ENCODE measurements at places on chromosomes 2 and 18.

DNA sequence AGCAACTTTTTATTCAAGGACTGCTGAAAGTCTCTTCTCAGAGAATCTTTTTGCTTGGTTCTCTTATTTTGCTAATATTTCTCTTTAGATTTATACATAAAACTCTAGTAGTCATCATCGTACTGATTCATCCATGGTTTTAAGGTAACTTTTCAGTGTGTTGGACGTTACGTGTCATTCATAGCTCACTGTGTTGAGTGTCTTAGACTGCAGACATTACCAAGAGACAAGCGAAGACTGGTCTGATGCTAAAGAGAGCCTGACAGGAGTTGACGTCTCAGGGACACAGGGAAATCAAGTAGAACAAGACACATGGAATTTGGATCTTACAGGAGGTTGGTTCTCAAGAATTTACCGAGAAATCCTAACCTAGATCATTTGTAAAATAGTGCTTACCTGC, 25.5 kb downstream of the RBM44 start:
- DNase-seq: no peak

GRCh38 chr2:42238644-42239288, 69.6 kb downstream of the EML4 start:
- no peak for DNase-seq

DNA sequence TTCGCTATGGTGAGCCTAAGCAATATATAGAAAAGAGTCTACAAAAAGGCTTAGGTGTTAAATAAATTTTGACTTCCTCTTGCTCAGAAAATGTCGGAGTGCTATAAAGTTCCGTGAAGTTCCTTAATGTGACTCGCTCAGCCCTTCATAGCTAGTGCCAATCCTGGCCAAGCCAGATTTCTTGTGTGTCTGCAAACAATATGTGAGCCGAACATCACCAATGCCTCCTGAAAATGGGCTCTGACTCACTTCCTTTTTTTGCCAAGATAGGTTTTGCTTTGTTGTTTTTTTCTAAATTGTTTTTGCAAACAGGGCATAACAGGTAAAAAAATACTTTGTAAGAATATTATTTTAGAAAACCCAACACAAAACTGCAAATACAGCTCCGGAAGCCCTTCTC, 26.1 kb downstream of the CDC42EP3 start:
- no peak for DNase-seq

- DNase-seq: no peak
Observed at GRCh38 chr18:46433121-46433826, 223.7 kb downstream of the LOXHD1 start.

DNA sequence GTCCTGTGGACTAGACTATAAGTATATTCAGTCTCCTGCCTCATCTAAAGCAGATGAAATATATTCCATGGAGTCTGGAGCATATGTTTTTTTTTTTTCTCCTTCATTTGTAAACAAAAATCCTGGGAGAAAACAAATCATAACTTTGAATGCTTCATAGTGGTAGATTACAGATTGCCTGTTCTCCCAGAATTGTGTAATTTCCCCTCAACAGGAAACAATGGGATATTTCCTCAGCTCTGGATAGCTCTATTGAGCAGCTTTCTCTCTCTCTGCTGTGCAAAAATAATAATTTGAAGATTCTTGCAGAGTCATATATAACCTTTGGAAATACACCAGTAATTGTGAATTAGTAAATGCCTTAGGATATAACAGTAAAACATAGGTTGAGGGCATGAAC, 1406.6 kb upstream of the ACVR2A start:
- DNase-seq: no peak

DNA sequence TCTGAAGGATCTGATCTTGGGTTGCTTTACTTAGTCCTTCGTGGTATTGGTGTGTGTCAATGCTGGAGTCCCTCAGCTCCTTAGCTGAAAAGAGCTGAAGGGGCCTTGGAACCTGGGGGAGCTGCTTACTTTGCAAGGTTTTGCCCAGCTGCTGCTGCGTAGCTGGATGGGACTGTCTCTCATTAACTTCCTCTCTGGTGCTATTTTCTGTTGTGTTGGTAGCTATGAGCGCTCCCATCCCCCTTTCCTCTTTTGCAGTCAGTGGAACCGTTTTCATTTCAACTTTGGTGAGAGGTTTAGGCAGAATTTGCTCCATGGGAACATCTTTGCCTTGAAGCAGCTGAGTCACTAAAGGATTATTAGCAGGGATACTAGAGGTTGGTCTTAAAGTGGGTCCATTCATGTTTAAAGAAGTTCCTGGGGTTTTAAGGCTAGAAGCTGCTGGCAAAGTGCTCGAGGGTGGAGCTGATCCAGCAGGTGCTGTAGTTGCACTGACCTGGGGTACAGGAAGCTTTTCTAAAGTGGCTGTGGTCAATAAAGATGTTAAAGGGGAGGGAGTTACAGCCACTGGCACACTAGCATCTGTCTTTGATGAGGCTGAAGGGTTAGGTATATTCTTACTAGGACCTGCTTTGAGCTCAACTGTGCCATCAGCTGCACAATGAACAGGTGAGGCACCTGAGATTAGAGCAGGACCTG, 69.9 kb upstream of the DTNB start:
- DNase-seq: no peak

- DNase-seq: no peak
Observed at GRCh38 chr2:217621391-217621801, 381.4 kb downstream of the TNS1 start.

DNA sequence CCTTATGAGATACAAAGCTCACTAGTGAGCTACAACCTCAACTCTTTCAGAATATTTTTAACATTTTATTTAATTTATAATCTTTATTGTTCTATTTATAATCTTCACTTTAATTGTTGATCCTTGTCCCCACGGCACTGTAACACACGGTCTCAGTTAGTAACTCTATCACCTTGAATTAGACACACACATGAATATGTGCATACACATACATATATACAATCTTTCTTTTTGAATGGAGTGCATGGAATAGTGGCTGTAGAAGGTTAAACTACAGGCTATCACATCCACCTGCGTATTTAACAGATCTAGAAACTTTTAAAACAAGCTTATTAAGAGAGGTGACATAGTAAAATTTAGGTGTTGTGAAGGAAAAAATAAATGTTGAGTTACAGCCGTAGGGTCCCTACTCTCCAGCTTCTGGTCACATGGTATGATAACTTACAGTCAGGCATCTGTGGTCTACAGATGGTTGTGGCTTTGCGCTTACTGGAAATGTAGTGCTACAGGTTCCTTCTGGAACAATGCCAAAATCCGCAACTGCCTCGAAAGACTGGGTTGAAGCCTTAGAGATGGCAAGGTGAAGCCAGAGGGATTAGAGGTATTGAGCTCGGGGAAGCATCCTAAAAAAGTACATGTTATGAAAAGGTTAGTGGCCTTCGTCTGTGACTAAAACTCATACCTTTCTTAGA, 1324.1 kb upstream of the SLC39A10 start:
- DNase-seq: no peak
